ENCODE measurements at places on chromosomes 16 and 17. TPM values are rescaled to one million over a fixed set of nuclear protein-coding genes. Genes with fewer than 3 reads are reported as not detected.

The CD7 gene
- 75.4 TPM for polyA plus RNA-seq

The ABCA10 gene
- polyA plus RNA-seq: 0.07 TPM

The AOC3 gene
- polyA plus RNA-seq: not detected

The FAM83G gene
- 4.6 TPM for polyA plus RNA-seq

The DRC3 gene
- polyA plus RNA-seq: not detected

The FAM20A gene
- polyA plus RNA-seq: 0.11 TPM

The TOP2A gene
- polyA plus RNA-seq: 2.4 TPM

The FBXO39 gene
- not detected for polyA plus RNA-seq

The TUBG2 gene
- 2.8 TPM for polyA plus RNA-seq

The FAM171A2 gene
- polyA plus RNA-seq: not detected

The FOXO3B gene
- 2.2 TPM for polyA plus RNA-seq

The PIPOX gene
- 0.73 TPM for polyA plus RNA-seq

The CCDC92B gene
- polyA plus RNA-seq: not detected

The NXN gene
- polyA plus RNA-seq: 0.65 TPM

The GINS2 gene
- 5.1 TPM for polyA plus RNA-seq

The PIK3R5 gene
- polyA plus RNA-seq: 36.3 TPM

The KRT20 gene
- not detected for polyA plus RNA-seq

The ELOB gene
- 322 TPM for polyA plus RNA-seq

The MYH11 gene
- polyA plus RNA-seq: 0.15 TPM

The ASIC2 gene
- not detected for polyA plus RNA-seq

The PLK1 gene
- 1.4 TPM for polyA plus RNA-seq

The PRDM7 gene
- polyA plus RNA-seq: not detected

The TPSG1 gene
- polyA plus RNA-seq: not detected

The C16orf46 gene
- polyA plus RNA-seq: not detected

The TEKT5 gene
- polyA plus RNA-seq: not detected

The MGAT5B gene
- not detected for polyA plus RNA-seq

The NPIPA2 gene
- polyA plus RNA-seq: not detected

The ST3GAL2 gene
- polyA plus RNA-seq: 10.5 TPM

The APOBR gene
- polyA plus RNA-seq: 0.72 TPM

The CTRB2 gene
- not detected for polyA plus RNA-seq

The RMI2 gene
- polyA plus RNA-seq: 15.3 TPM

The KLHL10 gene
- 0.21 TPM for polyA plus RNA-seq

The MT1E gene
- 5.6 TPM for polyA plus RNA-seq

The MT1M gene
- not detected for polyA plus RNA-seq

The NHLRC4 gene
- 5.6 TPM for polyA plus RNA-seq

The ALOX12B gene
- polyA plus RNA-seq: not detected

The CARD14 gene
- 0.12 TPM for polyA plus RNA-seq

The CCL4L2 gene
- not detected for polyA plus RNA-seq

The LHX1 gene
- 0.05 TPM for polyA plus RNA-seq

The CCL5 gene
- 12.4 TPM for polyA plus RNA-seq

The HSD17B1 gene
- polyA plus RNA-seq: 0.64 TPM

The CCL15 gene
- polyA plus RNA-seq: not detected

The ARMC5 gene
- polyA plus RNA-seq: 4.0 TPM

The CD68 gene
- polyA plus RNA-seq: 1.2 TPM

The UTS2R gene
- polyA plus RNA-seq: not detected

The FNDC8 gene
- polyA plus RNA-seq: not detected

The KRT32 gene
- not detected for polyA plus RNA-seq

The CALB2 gene
- not detected for polyA plus RNA-seq

The MYH8 gene
- polyA plus RNA-seq: not detected

The AHSP gene
- polyA plus RNA-seq: not detected

The NDRG4 gene
- polyA plus RNA-seq: 0.15 TPM

The CRYM gene
- polyA plus RNA-seq: not detected

The VMO1 gene
- polyA plus RNA-seq: not detected

The INTS2 gene
- 4.5 TPM for polyA plus RNA-seq

The PIEZO1 gene
- polyA plus RNA-seq: 19.5 TPM

The MAP2K6 gene
- polyA plus RNA-seq: 10.3 TPM

The SPATA22 gene
- polyA plus RNA-seq: not detected

The COA3 gene
- 158 TPM for polyA plus RNA-seq
